ENCODE measurements at places on chromosomes 12 and 14. TPM values are rescaled to one million over a fixed set of nuclear protein-coding genes. Genes with fewer than 3 reads are reported as not detected.
A peak's percentile ranks its signal among the peaks of the same experiment; 100 is the strongest.

DNA sequence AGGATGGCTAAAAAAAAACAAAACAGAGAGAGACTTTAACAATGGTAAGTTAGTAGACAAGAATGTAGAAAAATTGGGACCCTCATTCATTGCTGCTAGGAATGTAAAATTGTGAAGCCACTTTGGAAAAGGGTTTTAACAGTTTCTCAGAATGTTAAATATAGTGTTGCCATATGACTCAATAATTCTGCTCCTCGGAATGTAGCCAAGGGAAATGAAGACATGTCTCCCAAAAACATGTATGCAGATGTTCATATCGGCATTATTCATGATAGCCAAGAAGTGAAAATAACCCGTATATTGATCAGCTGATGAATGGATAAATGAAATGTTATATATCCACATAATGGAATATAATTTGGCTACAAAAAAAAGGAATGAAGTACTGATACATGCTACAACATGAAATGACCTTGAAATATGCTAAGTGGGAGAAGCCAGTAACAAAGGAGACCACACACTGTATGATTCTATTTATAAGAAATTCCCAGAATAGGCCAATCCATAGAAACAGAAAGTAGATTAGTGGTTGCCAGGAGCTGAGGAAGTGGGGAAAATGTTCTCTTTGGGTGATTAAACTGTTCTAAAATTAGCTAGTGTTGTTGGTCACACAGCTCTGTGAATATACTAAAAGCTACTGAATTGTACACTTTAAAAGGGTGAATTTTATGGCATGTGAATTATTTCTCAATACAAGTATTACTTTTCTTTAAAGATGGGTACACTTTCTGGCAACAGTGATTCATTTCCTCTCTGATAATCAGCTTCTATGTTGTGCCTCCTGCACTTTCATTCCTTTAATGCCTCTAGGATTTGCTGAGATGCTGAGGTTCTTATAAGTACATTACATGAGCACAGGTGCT is 132.5 kb downstream of the DAAM1 start:
- H3K27me3 ChIP-seq: no peaks in the 10 kb centered on the region
- DNase-seq: no peak
- no peaks in the 10 kb centered on the region for H3K4me1 ChIP-seq
- H3K27ac ChIP-seq: no peak overlapping the region
- H3K36me3 ChIP-seq: peaks cover 3% of the 10 kb centered on the region

DNA sequence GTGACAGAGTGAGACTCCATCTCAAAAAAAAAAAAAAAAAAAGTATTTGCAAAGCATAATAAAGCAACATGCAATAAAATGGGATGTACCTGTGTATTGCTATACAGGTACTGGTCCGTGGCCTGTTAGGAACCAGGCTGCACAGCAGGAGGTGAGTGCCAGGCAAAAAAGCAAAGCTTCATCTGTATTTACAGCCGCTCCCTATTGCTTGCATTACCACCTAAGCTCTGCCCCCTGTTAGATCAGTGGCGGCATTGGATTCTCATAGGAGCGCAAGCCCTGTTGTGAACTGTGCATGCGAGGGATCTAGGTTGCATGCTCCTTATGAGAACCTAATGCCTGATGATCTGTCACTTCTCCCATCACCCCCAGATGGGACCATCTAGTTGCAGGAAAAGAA is 113.3 kb downstream of the SCAF11 start:
- H3K27ac ChIP-seq: no peak overlapping the region
- H3K4me3 ChIP-seq: no peak overlapping the region
- no peak for DNase-seq
- peaks cover 42% of the 10 kb centered on the region for H3K36me3 ChIP-seq

DNA sequence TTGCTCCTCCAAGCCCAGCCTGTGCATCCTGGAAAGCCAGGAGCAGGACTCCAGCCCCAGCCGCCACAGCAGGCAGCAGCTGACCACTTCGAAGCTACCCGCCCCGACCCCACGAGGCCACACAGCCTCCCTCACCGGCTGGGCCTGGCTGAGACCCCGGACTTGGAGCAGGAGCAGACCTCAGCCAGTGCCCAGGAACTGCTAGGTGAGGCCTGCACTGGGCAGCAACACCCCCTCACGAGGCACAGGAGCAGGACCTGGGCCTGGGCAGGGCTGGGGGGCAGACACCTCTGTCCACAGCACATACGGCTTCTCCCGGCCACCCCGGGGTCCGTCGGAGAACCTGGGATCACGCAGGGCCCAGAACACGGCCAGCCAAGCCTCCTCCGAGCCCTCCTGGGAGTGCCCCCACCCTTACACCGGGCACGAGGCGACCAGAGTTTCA is 137.4 kb upstream of the C14orf180 start:
- no peak for DNase-seq
- H3K4me3 ChIP-seq: no peak overlapping the region
- no peaks in the 10 kb centered on the region for H3K36me3 ChIP-seq
- no peaks in the 10 kb centered on the region for H3K4me1 ChIP-seq

- no peaks in the 10 kb centered on the region for H3K36me3 ChIP-seq
- H3K4me3 ChIP-seq: no peak overlapping the region
- H3K4me1 ChIP-seq: peaks cover 21% of the 10 kb centered on the region
- H3K27ac ChIP-seq: no peak overlapping the region
Observed at GRCh38 chr12:4833524-4833923, 76.2 kb upstream of the KCNA1 start.

DNA sequence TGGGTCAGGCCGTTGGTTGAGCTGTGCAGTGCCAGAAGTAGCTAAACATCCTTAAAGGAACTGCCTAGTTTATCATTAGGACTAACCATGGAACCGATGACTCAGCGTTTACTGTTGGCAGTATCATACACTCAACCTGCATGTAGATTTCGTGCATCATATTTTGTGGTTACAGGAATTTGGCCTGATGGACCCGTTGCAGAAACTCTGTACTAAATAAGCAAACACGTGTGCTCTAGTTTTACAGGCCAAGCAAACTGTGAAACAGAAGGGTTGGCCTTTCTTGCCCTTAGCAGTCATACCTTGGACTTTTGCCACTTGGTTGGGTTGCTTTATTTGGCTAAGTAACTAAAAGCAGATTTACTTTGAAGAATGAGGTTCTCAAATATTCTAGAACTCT is 35.6 kb downstream of the DGLUCY start:
- no peak overlapping the region for H3K4me3 ChIP-seq
- H3K27me3 ChIP-seq: no peaks in the 10 kb centered on the region
- no peak overlapping the region for H3K27ac ChIP-seq
- DNase-seq: no peak
- H3K36me3 ChIP-seq: peaks cover 23% of the 10 kb centered on the region

DNA sequence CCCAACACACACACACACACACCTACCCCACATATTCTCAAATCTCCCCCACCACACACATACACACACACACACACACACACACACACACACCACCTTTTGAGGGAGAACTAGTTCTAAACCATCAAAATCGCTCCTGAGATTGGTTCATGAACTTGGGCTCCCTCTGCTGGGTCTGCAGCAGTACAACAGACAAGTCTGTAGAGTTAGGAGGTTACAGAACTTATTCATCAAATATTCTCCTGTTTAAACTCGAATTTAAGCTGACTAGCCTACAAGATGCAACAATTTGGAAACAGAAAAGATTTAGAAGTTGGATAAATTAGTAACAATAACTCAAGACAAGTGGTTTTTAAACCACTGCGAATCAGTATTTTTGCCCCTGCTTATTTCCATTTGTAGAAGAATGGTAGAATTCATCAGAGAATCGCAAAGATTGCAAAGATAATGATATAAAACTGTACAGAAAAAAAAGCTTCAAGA is 136.4 kb upstream of the USP15 start:
- H3K4me1 ChIP-seq: no peaks in the 10 kb centered on the region
- H3K27ac ChIP-seq: no peak overlapping the region
- DNase-seq: peak; percentile 22
- no peak overlapping the region for H3K4me3 ChIP-seq
- no peaks in the 10 kb centered on the region for H3K27me3 ChIP-seq

- H3K4me3 ChIP-seq: no peak overlapping the region
- peaks cover 15% of the 10 kb centered on the region for H3K4me1 ChIP-seq
- H3K27me3 ChIP-seq: no peaks in the 10 kb centered on the region
- no peak for DNase-seq
- H3K36me3 ChIP-seq: no peaks in the 10 kb centered on the region
Observed at GRCh38 chr14:61675291-61675690, 20.0 kb upstream of the HIF1A start.

- H3K36me3 ChIP-seq: no peaks in the 10 kb centered on the region
- H3K4me3 ChIP-seq: no peak overlapping the region
- DNase-seq: no peak
Observed at GRCh38 chr12:127108360-127109215, 1158.4 kb upstream of the TMEM132C start.

GRCh38 chr14:20456971-20457370 is 1.9 kb downstream of the APEX1 start:
- peaks cover 25% of the 10 kb centered on the region for H3K4me1 ChIP-seq
- H3K36me3 ChIP-seq: peaks cover 44% of the 10 kb centered on the region
- no peaks in the 10 kb centered on the region for H3K27me3 ChIP-seq
- no peak for DNase-seq
- no peak overlapping the region for H3K27ac ChIP-seq

DNA sequence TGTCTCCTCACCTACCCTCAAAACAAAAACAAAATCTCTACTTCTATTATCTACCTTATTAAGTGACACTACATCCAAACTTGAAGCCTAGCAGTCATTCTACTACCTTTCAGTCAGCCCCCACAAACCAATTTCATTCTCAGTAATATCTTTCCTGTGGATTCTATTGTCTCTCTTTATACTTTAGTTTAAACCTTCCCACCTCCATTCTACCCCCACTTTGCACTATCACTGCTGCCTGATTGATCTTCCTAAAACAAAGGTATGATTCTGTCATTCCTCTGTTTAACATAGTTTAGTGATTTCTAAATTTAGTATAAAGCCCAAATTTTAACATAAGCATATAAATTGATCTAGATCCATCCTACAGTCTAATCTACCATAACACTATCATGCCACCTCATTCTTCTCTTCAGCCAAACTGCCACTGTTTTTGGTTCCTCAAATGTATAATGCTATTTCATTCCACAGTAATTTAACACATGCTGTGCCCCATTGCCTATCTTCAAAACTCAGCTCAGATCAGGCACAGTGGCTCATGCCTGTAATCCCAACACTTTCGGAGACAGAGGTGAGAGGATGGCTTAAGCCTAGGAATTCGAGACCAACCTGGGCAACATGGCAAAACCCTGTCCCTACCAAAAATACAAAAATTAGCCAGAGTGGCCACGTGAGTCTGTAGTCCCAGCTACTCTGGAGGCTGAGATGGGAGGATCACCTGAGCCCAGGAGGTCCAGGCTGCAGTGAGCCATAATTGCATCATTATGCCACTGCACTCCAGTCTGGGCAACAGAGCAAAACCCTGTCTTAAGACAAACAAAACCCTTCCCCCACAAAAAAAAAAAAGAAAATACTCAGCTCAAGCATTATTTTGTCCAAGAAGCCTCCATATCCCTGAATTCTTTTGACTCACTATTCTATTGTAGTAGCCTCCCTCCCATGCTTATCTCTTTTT is 3.1 kb upstream of the STRN3 start:
- no peak for DNase-seq
- H3K4me3 ChIP-seq: no peak overlapping the region
- H3K27me3 ChIP-seq: no peaks in the 10 kb centered on the region
- no peaks in the 10 kb centered on the region for H3K36me3 ChIP-seq

The SEL1L gene
- total RNA-seq: 22.1 TPM

The TOMM20L gene
- total RNA-seq: not detected

The KRT75 gene
- 0.14 TPM for total RNA-seq

The PPTC7 gene
- total RNA-seq: 5.8 TPM
